ENCODE measurements at places on chromosomes 7 and 10. TPM values are rescaled to one million over a fixed set of nuclear protein-coding genes. Genes with fewer than 3 reads are reported as not detected.

- DNase-seq: no peak
Observed at GRCh38 chr7:142025896-142026295, 30.2 kb downstream of the MGAM start.

DNA sequence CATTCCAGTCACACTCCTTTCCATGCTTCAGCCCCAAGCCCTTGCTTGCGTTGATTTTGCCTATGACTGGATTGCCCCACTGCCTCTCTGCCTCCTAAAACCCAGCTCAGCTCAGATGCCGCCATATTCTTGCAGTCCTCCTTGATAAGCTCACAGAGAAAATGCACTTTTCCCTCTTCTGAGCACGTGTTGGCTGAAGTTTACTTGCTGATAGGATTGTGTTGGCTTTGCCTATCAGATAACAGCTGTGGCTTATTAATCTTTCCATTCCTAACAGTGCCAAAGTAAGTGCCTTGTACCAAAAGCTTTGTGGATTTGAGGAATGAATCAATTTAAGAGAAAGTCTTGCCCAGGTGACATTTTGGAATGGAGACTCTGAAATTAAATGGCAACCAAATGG, 249.2 kb downstream of the PHTF2 start:
- no peak for DNase-seq

DNA sequence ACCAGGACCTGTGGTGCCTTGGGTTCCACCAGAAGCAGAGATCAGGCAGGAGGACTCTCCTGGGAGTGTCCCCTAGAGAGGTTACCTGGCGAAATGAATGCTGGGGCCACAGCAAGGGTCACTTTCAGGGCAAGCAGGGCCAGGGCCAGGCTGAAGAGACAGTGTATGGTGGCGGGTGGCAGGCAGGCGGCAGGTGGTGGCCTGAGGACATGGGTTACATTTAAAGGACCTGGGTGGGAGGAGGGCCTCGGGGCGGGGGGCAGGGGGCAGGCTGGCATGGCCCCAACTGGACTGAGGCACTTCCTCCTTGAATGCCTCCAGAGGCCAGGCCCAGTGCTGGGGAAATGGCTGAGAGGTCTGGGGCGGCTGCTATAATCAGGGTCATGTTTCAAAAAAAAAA, 14.7 kb upstream of the TBRG4 start:
- no peak for DNase-seq

DNA sequence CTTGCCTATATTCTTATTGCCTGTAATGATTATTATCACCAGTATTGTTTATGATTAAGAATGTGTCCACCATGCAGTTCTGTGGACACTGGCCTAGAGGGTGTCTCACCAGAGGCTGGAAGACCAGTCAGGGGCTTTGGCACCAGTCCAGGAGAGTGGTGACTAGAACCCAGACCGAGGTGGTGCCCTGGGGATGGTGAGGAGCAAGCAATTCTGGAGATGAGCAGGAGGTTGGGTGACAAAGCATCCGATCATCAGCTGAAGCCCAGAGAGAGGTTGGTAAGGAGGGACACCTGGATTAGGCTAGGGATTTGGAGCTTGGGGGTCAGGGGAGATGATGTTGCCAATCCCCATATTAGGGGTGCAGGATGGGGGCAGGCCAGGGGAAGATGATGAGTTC, 124.4 kb downstream of the EMX2 start:
- DNase-seq: no peak

DNA sequence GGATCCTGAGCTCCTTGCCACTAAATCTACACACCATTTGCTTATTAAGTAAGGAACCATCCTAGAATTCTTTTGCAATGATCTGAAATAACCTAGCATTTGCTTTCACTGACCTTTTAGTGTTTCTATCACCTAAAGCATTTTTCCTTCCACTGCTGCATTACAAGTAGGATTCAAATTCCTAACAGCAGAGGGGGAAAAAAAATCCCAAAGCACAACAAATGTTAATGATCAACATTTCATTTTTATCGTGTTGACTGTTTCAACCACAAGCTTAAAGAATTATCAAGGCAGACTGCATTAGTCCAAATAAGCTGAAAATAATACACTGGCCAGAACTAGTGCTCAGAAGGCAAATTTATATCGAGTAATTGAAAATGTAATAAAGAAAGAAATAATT, 174.7 kb upstream of the TCF7L2 start:
- DNase-seq: no peak

- DNase-seq: no peak
Observed at GRCh38 chr7:11831156-11831735, 752 bp downstream of the THSD7A start.

GRCh38 chr10:4546500-4546899, 279.5 kb upstream of the AKR1E2 start:
- DNase-seq: no peak

- no peak for DNase-seq
Observed at GRCh38 chr10:120963594-120964220, 112.5 kb downstream of the WDR11 start.

DNA sequence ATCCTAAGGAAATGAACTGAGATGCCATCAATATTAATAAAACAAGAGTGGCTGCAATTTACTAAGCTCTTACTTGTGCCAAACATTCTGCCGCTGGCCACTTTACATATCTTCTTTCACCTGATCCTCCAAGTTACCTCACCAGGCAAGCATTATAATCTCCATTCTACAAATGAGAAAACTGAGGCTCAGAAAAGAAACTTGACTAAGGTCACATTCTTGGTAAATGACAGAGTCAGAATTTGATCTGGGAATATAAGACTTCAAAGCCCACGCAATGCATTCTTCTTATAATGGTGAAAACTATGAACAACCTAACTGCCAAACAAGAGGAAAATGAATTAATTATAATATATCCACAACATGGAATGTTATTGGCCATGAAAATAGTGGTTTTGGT, 46.1 kb upstream of the SMNDC1 start:
- no peak for DNase-seq

The CNPY4 gene
- total RNA-seq: 16.1 TPM

DNA sequence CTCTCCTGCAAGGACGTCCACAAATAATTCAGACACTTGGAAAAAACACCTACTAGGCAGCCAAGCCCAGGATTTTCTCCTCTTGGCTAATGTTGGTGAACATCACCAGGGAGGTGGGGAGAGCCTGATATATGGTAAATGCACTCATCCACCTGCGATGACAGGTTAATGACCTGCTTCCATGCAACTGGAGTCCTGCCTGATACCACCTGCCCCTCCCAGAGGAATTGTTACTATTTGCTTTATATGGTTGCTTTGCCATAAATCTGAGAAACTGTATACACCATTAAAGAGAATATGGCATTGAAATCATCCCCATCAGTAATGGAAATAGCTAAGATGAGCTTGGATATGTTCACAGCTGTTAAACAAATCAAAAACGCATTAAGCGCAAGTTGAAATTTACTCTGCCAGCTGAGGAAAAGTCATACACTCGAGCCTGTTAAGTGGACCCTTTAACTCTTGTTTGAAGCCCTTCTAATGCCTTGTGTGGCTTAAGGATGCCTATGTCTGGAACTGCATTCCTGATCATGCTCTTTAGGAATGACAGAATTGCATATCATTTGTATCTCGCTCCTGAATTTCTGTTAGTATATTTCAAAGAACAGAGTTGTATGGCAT, 208.3 kb downstream of the PRPF18 start:
- DNase-seq: no peak

DNA sequence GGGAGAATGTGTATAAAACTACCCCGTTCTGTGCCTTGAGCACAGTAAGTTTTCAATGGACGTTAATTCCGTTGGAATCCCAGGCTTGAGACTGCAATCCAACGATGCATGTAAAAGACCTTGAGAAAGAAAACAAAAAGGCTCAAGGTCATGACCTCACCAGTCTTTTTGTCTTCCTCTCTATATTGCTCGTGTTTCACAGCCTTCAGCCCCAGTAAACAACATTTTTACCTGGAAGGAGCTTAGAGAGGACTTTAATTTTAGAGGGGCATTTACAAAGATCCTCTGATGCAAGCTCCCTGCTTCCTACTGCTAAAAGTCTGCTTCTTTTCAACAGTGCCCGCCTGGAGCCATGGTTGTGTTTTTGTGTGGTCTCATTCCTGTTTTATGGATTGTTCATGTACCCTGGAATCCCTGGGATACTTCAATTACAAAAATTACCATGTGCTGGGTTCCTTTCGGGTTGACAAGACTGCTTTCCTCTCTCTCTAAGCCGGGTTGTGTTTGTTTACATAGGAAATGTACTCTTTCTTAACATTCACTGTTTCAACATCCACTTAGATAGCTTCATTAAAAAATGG, 320.1 kb upstream of the NFE2L3 start:
- no peak for DNase-seq

The THNSL1 gene
- 0.99 TPM for total RNA-seq

The KLF14 gene
- not detected for total RNA-seq

DNA sequence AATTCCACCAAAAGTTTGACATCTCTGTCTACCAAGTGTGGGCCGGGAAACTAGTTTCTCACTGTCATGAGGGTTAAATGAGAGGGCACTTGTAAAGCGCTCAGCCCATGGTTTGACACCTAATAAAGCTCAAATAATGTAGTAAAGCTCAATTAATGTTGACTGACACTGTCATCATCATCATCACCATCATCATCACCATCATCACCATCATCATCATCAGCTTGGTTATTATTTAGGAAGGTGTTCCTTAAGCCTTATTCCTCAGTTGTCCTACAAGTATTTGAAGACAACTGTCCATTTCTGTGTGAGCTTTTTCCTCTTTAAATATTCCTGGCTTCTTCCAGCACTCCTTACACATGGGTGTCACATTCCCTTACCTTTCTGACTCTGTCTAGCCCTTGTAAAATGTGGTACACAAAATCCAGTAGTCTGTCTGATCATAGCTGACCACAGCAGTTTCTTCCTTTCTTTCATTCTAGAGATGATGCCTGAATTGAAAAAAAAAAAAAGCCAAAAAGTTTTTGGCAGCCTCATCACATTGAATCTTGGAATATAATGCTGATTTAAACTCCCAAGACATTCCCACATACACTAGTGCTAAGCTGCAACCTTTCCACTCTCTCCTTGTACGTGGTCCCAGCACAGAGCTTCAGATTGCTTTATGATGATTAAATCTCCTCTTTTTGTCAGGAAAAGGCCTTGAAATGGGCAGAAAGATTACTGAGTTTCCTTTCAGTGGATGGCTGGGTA, 40.6 kb upstream of the SEPHS1 start:
- no peak for DNase-seq

DNA sequence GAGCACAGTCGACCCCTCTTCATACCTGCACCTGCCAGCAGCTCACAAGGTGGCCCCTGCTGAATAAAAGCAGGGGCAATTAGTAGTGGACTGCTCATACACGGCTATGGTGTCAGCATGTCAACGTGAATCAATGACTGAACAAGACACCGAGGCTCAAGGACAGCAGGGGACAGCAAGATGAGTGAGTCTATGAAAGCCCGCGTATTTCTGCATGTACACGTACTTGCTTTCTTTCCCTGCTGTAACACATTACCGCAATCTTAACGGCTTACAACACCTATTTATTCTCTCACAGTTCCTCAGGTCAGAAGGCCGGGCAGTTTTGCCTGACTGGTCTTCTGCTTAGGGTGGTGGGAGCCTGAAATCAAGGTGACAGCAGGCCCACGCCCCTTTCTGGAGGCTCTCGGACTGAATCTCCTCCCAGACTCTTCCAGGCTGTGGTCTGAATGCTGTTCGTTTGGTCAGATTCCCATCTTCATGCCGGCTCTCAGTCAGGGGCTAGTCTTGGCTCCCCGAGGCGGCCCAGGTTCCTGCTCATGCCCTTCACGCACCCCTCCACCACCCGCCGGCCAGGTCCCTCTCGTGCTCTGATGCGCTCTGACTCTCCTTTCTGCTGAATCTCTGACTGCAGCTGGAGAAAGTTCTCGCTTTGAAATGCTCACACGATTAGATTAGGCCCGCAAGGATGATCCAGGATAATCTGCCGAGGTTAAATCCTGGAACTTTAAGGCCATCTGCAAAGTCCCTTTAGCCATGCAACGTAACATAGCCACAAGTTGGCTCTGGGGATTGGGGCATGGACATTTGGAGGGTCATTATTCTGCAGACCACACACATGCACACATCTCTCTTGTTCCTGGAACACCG, 7.8 kb upstream of the PPP2R2D start:
- no peak for DNase-seq

GRCh38 chr7:116876664-116877442, 14.5 kb downstream of the CAPZA2 start:
- no peak for DNase-seq

The BTBD16 gene
- total RNA-seq: not detected

- DNase-seq: peak; percentile 88
Observed at GRCh38 chr10:89029785-89030437, 39.3 kb downstream of the FAS start.

The IDI1 gene
- total RNA-seq: 30.3 TPM

The PNLIPRP3 gene
- not detected for total RNA-seq

All from sigmoid colon (tissue), 7 donors.